ENCODE measurements at places on chromosomes 2 and 18. TPM values are rescaled to one million over a fixed set of nuclear protein-coding genes. Genes with fewer than 3 reads are reported as not detected.

GRCh38 chr18:70981400-70982140 lies 692.7 kb downstream of the SOCS6 start:
- DNase-seq = no peak

GRCh38 chr2:29108225-29108624 lies 7.0 kb upstream of the CLIP4 start:
- DNase-seq = no peak

GRCh38 chr2:85655961-85656417 lies 12.0 kb downstream of the SFTPB start:
- DNase-seq = no peak

GRCh38 chr18:34592481-34592880 lies 117.6 kb upstream of the DTNA start:
- no peak for DNase-seq

DNA sequence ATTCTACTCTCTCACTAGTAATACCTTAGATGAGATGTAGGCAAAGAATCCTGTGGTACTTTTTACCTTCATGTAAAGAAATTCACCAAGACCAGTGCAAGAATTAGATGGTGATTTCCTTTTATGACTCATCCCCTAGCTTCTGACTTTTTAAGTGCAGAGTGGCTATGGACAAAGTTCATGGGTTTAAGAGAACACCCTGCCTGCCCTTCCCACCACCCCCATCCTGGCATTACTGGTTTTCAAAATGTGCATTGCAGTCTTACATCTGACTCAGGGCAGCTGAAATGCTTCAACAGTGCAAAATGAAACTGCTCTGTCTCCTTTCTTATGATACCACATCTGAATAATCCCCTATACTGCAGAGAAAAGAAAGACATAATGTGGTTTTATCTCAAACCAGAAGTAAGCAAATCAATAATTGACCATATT lies 22.6 kb downstream of the MAIP1 start:
- no peak for DNase-seq

DNA sequence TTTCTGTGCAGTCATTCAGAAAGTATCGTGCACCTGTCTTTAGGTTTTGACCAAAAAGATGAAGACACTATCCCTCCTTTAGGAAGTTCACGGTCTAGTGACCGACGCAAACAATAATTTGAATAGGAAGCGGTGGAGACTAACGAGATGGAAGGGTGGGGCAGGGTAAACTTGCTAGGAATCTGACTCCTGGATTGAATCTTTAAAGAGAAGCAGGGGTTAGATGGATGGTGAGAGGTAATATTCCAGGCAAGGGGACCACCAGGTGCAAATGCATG lies 651 bp upstream of the TXNL1 start:
- peak; percentile 17 for DNase-seq

DNA sequence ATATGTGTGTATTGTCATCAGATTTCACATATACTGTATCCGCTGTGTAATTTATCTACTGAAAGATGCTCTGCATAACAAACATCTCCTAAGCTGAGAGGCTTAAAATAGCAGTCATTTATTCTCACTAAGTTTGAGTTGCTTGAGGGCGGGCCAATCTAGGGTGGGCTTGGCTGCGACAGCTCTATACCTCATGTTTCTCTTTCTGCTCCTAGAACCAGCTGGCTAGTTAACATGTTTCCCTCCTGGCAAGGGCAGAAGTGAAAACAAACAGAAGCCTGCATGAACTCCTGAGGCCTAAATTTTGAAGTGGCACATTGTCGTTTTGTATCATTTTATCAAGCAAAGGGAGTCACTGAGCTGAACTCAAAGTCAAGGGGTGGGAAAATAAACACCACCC lies 585.0 kb upstream of the VRK2 start:
- no peak for DNase-seq

GRCh38 chr18:76670564-76671288 lies 151.6 kb upstream of the ZNF236 start:
- DNase-seq = no peak

- DNase-seq = peak; percentile 63
Measured at GRCh38 chr2:202109737-202110184, 36.7 kb downstream of the KIAA2012 start.

DNA sequence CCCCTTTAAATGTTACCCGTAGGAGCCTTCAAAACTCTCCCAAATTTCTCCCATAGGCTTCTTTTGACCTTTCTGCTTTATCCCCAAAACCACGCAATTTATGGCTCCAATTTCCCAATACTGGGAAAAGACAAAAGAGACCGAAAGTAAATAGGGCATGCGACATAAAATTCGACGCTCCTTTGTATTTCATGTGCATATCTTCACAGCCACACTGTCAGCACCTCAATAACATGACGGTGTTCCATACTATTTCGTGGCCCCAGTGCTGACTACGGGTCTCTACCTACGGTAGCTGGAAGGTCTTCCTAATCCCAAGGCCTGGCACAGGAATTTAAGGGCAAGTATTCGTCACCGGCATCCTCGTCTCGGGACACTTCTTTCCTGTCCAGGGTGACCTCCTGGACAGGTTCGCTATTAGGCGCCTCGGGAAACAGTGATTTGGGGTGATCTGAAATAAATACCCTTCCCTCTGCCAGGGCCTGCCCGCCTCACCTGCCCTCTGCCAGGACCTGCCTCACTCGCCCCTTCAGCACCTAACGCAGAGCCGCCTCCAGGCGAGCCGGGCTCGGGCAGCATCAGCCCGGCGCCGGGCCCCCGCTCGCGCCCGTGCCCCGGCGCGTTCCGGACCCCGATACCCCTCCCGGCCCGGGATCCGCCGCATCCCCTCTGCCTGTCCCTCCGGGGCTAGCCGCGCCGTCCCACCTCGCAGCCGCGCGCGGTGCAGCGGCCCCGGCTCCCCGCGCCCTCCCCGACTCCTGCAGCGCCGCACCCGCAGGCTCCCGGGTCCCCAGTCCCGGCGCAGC lies 680 bp downstream of the DTNB start:
- DNase-seq = peak; percentile 89

DNA sequence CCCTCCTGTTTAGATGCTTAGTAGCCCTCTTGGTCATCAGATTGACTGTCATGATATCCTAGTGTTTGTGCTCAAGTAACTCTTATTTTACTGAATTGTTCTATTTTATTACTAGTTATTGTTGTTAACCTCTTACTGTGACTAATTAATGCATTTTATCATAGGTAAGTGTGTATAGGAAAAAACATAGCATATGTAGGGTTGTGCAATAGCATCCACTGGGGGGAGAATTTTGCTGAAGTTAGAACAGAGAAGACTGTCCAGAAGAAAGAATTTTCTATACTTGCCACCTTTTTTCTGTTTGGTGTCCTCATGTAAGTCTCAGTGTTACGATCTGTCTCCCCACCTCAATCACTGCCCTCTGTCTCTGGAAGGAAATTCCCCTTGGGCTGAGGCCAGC lies 177.4 kb downstream of the RPIA start:
- DNase-seq = no peak

DNA sequence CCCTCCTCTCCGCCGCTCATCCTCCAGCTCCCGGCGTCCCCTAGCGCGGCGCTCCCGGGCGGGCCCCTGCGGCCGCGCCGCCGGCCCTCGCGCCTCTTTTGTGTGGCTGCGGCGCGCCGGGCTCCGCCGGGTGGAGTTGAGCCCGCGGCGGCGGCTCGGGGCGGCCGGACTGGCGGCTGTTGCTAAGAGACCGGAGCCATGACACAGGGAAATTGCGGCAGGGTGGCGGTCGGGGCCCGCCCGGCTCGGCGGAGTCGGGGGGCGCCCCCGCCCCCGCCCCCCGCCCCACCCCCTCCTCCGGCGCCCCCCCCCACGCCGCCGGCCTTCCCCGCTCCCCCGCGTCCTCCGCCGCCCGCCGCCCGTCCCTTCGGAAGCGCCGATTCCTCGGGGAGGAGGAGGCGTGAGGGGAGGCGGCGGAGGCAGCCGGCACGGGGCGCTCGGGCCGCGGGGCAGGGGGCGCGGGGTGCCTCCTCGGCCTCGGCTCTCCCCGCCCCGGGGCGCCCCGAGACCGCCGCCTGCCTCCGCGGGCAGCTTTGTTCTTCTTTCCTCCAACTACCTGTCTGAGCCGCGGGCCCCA lies at the start of gene TMEM200C:
Gene TMEM200C, minus strand, starts transcription at position 224 of the 577 bp plus-strand sequence. CDS start 3,459 bp downstream, outside the sequence.
- DNase-seq = peak; percentile 72

GRCh38 chr2:11762799-11763461 lies 16.5 kb downstream of the LPIN1 start:
- no peak for DNase-seq

- DNase-seq = peak; percentile 95
Measured at GRCh38 chr2:38076152-38076709, 280 bp upstream of the CYP1B1 start.

GRCh38 chr2:200454927-200455801 lies 54.7 kb downstream of the KCTD18 start:
- DNase-seq = no peak

- DNase-seq = no peak
Measured at GRCh38 chr2:50929661-50930060, 102.3 kb downstream of the NRXN1 start.

- no peak for DNase-seq
Measured at GRCh38 chr2:101718993-101719571, 21.6 kb downstream of the MAP4K4 start.

DNA sequence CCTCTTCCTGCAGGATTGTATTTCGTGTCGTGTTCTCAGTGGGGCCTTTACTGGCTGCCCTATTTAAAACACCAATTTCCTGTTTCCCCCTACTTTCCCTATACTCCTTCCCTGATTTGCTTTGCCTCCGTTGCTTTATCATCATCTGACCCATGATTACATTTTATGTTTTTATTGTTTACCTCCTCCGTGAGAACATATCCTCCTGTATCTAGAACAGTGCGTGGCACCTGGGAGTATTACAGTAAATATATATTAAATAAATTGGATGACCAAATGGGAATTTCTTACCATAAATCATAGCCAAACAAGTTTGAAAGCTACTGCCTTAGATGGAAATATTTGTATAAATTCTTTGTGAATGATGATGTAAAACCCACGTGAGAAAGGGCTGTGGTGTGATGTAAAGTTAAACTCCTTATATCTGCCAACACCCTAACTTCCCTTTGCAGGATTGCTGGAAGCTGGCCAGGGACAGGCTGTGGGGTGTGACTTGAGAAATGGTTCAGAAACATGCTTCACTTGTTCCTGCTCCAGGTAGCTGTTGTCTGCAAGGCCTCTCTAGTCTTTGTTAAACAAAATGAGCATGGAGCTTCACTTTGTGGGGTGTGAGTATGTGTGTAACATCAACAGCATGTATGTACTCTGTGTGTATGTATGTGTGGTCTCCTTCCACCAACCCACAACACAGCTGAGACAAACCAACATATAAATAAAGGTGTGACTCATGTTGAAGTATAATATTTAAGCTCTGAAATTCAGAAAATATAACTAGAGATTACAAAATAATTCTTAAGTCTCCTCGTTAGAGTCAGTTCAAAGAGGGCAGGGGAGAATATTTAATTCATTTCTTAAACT lies 40.3 kb downstream of the LHCGR start:
- DNase-seq = no peak

- no peak for DNase-seq
Measured at GRCh38 chr2:238910751-238911351, 63.0 kb downstream of the TWIST2 start.

DNA sequence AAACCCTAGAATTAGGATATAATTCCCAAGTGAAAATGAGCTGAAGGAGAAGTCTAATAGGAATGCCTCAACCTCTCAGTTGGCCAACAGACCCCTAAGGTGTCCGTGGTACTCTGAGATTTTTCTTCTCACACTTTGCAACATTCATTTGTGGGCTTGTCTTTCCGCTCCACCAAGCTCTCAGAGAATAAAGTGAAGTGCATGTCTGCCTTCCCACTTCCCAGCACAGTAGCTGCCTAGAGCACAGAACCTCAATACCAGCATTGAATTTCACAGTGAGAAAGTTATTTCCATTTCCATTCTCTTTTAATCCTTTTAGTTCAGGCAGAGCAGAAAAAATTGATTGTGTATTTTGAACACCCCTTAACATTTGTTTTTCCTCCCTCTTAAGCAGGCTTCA lies 451.8 kb downstream of the TGIF1 start:
- no peak for DNase-seq

- DNase-seq = no peak
Measured at GRCh38 chr18:22591222-22591621, 173.5 kb upstream of the CTAGE1 start.

GRCh38 chr2:188976545-188977268 lies 2.5 kb downstream of the COL3A1 start:
- DNase-seq = no peak

DNA sequence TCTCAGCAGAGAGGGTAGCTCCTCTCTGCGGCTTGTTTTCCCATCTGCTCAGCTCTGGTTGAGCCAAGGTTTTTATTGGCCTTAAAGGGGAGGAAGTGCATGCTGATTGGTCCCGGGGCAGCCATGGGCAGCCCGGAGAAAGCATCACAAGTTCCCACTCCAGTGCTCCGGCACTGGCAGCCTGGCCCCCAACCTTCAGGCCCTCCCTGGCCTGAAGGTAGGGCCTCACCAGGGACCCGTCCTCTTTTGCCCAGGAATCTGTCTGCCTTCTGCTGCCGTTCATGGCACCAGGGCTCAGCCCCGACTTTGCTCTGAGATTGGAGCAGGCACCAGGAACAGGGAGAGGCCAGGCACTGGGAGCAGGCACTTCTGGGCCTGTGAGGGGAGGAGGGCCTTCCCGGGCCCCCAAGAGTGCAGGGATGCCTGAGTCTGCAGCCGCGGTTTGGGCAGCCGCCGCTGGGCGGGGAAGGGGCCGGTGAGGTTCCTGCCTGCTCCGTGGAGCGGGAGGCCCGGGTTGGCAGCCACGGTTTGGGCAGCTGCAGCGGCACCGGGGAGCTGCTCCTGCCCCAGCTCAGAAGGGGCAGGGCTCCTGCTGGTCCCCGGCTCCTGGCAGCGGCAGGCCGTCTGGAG lies 17.5 kb upstream of the ILKAP start:
- no peak for DNase-seq

GRCh38 chr2:32277363-32277673 lies 386 bp upstream of the YIPF4 start:
- no peak for DNase-seq

GRCh38 chr2:73877071-73877802 lies 15.6 kb upstream of the ACTG2 start:
- no peak for DNase-seq

GRCh38 chr18:52636536-52636935 lies 296.5 kb downstream of the DCC start:
- DNase-seq = peak; percentile 44

AMMECR1L gene
- total RNA-seq = 20.5 TPM

CCDC68 gene
- 1.2 TPM for total RNA-seq

LAMA3 gene
- total RNA-seq = 4.9 TPM

HRH4 gene
- total RNA-seq = 0.17 TPM

NT5C1B gene
- not detected for total RNA-seq

EVX2 gene
- total RNA-seq = 0.03 TPM

PPIL3 gene
- total RNA-seq = 42.9 TPM

UGT1A3 gene
- not detected for total RNA-seq

RAPH1 gene
- total RNA-seq = 39.1 TPM

RGPD4 gene
- total RNA-seq = not detected

DSC3 gene
- 2.1 TPM for total RNA-seq

Data from GM23338 (cell line).